ENCODE measurements at places on chromosomes 12 and 14.

DNA sequence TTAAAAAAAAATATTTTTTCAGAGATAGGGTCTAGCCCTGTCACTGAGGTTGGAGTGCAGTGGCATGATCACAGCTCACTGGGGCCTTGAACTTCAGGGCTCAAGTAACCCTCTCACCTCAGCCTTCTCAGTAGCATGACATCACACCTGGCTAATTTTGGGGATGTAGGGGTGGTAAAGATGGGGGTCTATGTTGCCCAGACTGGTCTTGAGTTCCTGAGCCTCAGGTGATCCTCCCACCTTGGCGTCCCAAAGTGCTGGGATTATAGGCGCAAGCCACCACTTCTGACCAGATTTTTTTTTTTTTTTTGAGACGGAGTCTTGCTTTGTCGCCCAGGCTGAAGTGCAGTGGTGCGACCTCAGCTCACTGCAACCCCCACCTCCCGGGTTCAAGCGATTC, 80.9 kb downstream of the HECTD1 start:
- no peak for DNase-seq

DNA sequence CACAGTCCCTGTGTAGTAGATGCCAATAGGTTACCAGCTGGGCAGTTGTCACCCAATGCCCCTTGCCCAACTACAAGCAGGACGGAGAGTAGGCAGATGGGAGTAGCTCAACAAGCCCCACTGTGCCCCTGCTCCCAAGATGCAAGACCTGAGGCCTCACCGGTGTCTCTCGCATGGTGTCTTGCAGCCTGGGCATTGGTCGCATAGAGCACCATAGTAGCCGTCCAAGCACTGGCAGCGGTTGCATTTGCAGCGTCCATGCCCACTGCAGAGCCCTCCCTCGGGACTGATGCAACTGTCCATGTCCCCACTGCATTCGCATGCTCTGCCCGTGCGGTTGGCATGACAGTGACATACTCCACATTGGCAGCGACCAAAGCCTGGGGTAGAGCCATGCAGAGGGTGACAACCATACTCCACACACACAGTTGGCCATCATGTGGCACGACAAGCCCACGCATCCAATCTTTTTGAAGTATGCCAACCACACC, 11.9 kb upstream of the CSAD start:
- no peak for DNase-seq

GRCh38 chr14:23306412-23307145, at the start of gene BCL2L2:
Gene BCL2L2 (plus strand): TSS chr14:23306833. CDS start chr14:23307768, 935 bp downstream.
- DNase-seq = peak; percentile 84

DNA sequence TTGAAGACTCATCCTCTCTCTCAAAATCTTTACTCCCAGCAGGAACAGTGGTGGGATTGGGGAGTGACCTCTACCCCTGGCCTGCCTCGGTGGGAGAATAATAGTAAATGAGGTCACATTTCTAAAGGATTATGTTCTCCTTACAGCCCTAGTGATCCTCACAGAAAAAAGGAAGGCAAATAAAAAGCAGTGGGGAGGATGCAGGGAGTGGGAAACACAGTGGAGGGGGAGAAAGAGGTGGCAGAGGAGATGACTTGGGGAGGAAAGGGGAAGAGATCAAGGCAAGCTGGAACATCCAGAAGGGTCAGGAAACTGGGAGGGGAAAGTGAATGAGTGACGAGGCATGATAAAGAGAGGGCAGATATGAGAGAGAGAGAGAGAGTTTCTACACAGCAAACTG, 8.3 kb upstream of the SYNDIG1L start:
- DNase-seq = no peak

DNA sequence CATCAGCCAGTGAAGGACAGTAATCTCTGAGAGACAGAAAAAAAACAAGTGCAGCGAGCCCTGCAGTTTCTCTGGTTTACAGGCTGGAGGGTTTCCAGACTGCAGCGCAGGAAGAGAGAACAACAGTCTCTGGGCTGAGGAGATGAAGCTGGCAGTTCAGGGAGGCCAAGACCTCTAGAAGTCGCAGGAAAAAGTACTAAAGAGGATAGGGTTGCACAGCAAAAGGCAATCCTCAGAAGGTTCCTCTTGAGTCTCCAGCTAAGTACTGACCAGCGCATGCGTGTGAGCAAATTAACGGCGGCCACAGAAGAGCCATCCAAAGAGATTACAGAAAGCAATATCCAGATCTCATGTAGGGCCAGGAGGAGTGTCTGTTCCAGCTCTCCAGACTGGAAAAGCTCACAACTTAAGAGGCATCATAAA, 12.2 kb upstream of the CCDC60 start:
- DNase-seq = no peak
